ENCODE measurements at places on chromosomes 5 and 9.
A peak's percentile ranks its signal among the peaks of the same experiment; 100 is the strongest.

DNA sequence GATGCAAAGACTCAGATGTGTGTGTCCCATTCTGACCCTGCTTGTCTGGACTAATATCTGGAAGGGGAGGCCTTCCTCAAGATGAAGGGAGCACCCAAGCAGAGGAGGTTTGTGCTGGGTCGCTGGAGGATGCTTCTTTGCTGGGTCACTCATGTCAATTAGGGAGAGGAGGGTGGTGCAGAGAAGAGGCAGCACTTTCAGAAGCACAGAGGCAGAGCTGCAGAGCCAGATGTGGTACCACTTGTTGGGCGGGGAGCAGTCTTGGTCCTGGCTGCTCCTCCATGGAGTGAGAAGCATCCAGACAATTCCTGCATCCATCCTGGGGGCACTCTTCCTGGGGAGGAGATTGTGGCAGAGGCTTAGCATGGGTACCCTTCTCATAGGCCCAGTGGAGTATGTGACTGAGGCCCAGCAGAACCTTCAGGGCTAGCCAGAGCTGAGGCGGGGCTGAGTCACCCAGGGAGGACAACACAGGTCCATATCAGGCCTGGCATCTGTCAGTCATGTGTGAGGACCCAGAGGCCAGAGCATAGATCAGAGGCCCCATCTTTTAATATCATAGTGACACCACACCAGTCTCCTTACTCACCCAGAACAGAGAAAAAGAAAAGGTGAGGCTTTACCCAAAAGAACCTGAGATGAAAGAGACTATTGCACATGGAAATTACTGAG is 59.8 kb downstream of the TNFSF15 start:
- no peak for DNase-seq

DNA sequence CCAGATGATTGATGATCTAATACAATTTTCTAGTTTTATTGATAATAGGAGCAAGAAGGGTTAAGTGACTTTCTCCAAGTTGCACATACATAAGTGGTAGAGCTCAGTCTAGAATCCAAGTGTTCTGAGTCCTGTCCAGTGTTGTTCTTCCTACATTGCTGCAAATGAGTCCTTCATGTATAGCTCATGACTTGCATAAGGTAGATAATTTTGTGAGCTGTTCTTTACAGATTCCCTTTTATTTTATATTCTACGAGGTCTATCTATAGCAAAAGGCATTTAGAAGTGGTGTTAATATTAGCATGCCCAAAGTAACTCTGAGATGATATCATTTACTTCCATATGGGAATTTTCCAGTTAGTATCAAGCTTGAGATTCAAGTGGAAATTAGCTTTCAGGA is 20.0 kb downstream of the MRPS30 start:
- DNase-seq, result no peak

- DNase-seq, result peak; percentile 45
These were observed 965 bp downstream of the PTGDS start for GRCh38 chr9:136978073-136978864.

DNA sequence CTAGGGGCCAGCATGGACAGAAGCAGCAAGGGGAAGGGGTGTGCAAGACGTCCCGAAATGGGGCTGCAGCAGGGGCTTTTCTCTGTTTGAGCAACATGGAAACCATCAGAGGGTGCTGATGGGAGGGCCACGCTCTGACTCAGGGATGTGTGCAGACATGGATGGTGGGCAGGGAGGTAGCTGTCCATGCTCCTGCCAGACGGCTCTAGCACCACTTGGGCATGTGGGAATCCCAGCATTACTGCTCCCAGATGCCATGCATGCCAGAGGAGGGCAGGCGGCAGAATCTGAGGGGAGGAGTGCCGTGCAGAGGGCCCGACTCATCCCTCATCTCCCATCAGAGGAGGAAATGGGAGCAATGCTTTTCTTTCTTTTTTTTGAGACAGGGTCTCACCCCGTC is 45.6 kb upstream of the SLC25A51 start:
- peak; percentile 77 for DNase-seq

GRCh38 chr5:78339617-78340436 is 20.6 kb upstream of the SCAMP1 start:
- no peak for DNase-seq

- no peak for DNase-seq
These were observed 48.2 kb downstream of the TNFAIP8 start for GRCh38 chr5:119404033-119404432.

- no peak for DNase-seq
These were observed 56.3 kb upstream of the EXOC3 start for GRCh38 chr5:386432-387341.

DNA sequence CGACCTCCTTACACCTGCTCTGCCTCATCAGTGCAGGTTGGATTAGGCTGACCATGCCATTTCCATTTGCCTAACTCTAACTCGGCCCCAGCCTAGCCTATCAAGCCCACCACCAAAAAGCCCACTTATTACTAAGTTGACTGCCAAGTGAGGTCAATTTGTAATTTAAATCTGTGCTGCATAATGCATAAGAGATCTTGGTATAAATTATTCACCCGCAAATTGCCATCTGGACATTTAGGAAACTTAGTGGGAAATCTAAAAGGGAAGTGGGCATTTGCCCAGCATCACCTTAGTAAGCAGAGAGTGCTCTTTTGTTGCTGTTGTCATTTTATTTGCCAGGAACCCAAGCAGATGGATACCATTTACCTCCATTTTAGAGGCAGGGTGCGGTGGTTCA is 143.0 kb downstream of the SPOCK1 start:
- DNase-seq, result no peak

DNA sequence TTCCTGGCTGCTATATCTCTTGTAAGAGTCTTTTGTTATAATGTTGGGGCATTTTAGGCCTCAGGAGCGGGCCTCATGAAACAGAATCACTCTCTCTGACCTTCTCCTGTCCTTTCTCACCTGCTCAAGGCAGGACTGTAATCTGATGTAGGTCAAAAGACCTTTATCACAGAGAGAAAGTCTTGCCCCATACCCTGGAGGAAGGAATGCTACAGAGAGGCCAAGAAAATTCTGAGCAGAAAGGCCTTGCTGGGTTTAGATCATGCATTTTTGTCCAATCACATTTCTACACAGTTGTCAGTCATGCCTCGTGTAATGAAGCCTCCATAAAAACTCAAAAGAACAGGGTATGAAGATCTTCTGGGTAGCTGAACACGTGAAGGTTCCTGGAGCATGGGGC is 45.2 kb upstream of the TBC1D2 start:
- DNase-seq, result no peak

All from fibroblast of skin of back (primary cell).